Brain pericyte (primary cell): ENCODE measurements at places on chromosomes 7 and 10.

DNA sequence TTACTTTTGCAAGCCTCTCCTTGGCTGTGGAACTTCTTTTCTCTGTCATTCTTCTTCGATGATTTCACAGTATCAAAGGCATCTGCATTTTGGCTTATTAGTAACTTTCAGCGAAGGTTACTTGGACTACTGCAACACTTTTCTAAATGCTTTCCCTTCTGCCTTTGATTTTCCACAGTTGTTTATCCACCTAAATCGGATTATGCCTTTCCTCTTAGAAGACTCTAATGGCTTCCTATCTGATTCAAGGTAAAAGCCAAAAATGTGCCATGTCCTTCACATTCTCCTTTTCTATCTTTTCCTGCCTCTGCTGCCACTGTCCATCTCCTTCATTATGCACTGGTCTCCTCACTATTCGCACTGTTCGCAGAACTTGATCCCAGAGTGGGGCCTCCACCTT, 1606.3 kb upstream of the LRRTM3 start:
- no peak for DNase-seq

GRCh38 chr7:92691578-92691977, 101.4 kb upstream of the FAM133B start:
- no peak for DNase-seq

- peak; percentile 43 for DNase-seq
Measured at GRCh38 chr7:94223375-94224084, 171.2 kb upstream of the COL1A2 start.

DNA sequence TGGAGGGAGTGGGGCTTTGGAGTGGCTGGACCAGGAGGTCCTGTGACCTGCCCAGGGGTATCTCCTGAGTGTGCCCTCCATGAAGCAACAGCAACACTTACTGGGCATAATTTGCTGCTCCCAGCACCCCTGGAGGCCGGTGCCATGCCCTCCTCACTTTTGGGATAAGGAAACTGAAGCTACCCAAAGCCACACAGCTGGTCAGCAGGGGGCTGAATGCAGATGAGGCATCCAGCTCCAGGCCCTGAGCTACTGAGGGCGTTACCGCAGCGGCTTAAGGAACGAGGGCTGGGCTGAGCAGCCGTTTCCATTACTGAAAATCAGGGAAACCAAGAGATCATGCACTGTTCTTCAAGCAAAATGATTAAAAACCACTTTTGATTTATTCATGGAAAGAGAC, 408.9 kb downstream of the GLRX3 start:
- DNase-seq, result no peak

GRCh38 chr10:124627866-124628675, 116.1 kb downstream of the FAM53B start:
- DNase-seq, result no peak

DNA sequence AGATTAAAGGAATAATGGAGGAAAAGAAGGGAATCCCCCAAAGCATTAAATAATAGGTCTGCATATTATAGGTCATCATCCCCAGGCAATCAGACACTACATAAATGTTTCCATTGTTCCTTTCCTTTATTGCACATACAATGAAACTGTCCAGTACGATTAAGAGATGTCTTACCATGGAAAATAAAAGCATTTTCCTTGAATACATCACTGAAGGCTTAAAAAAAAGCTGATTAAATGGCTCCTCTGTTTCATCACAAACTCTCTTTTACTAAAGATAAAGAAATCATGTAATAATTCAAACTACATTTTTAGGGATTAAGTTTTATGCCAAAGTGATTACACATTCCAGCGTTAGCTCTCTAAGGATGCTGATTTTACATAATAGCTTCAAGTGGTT, 316.0 kb downstream of the AGMO start:
- DNase-seq, result no peak

DNA sequence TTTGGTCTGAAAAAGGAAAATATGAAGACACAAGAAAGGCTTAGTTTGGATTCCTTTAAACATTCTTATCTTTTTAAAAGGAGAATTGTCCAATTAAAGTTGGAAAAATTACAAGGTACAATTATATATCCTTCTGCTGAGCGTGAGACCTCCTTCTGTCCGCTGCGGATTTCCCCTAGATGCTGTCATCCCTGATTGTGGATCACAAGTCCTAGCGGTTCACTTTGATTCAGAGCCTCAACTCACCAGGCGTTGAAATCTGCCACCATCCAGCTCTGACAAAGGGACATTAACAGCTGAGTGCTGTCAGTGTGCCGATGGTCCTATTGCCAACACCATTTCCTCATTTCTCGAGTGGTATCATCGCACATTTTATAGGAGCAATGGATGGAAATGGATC, 73.1 kb upstream of the PTER start:
- DNase-seq, result no peak

DNA sequence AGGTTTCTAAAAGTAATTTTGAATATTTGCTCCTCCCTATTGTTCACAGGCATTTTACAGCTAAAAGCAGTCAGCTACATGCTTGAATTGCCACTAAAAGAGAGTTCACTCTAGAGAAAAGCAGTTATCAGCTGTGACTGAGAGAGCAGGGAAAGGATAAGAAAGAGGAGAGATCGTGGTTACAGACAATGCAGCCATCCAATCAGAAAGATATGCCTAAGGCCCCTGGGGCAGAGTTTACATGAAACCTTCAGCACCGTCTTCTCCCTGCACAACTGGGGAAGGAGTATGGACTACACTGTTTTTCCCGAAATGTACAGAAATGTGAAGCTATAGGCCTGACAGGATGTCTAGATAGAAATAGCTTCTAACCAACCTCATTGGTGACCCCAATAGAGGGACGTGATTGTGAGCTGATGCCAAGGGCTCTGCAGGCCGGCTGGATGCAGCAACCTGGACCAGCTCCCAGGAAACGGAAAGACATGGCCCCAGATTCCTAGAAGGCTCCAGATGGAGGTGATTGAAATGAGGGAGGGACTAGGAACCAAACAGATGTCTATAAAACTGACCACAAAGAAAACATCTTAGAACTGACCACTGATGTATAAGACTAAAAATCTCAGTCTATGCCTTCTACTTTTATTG, 3.2 kb upstream of the VSTM4 start:
- DNase-seq, result no peak

GRCh38 chr7:152733286-152733934, 26.1 kb upstream of the ACTR3B start:
- no peak for DNase-seq

DNA sequence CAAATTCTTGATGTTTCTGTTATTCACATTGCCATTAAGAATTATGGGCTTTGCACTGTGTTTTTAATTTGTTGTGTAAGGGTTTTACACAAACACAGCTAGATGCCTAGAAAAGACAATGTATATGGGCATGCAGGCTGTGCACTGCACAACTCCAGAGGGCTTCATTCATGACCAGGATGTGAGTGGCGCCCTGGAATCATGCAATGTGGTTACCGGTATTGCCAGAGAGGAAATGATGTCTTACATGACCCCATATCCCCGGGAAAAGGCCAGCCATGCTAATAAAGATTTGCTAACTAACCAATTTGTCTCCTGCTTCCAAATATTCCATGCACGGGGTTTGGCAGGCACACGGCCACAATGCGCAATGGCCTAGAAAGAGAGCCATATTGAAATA, 16.9 kb downstream of the KCNMA1 start:
- no peak for DNase-seq

DNA sequence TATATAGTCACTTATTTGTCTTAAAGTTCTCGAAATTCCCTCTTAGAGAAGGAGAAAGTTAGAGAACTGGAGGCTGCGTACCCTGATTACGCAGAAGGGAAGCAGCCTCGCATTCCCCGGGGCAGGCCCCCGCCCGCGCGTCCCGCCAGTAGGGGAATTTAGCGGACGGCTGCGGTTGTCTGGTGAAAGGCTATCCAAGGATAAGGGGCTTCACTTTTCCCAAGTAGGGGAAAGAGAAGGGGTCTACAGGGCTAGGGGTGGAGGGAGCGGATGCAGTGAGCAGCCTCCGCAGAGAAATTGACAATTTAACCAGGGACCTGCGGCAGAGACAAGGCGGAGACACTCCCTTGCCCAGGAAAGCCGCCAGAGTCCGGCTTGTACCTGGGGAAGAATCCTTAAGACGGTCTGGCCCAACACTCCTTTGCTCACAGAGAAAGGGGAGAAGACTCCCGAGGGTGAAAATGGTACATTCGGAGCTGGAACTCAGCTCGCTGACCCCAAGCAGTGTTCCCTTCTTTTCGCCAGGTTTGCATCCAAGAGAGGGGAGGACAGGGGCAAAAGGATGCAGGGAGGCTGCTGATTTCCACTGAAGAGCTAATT, 994 bp upstream of the MAGI2 start:
- DNase-seq, result no peak

DNA sequence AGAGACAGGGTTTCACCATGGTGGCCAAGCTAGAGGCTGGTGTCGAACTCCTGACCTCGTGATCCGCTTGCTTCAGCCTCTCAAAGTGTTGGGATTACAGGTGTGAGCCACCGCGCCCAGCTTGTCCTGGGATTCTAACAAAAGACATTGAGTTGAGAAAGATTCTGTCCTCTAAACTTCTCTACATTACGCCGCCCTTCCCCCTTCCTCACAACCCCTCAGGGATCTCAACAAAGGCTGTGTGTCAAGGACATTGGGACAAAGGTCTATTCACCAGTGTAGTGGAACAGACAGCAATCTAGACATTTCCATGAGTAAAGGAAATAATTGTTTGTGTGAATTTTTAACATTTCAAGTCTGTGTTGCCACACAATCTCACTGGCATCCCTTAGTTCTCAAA, 68.8 kb upstream of the KIF5B start:
- DNase-seq, result no peak

DNA sequence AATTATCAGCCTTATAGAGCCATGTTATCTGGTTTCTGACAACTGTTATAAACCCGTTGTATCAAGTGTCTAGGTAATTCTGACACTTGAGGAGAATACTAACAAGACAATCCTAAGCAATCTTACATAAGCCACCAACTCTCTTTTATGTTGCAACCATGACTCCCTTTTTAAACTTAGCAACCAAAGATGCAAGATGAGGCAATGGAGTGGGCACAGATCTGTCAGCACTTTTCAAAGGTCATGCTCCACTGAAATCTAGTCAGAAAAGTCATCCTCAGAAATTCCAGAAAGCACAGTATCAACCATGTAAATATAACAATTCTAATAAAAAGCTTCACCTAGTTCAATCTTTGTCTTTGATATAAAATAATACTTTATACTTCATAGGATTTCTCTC, 77.0 kb upstream of the SEMA3A start:
- no peak for DNase-seq

DNA sequence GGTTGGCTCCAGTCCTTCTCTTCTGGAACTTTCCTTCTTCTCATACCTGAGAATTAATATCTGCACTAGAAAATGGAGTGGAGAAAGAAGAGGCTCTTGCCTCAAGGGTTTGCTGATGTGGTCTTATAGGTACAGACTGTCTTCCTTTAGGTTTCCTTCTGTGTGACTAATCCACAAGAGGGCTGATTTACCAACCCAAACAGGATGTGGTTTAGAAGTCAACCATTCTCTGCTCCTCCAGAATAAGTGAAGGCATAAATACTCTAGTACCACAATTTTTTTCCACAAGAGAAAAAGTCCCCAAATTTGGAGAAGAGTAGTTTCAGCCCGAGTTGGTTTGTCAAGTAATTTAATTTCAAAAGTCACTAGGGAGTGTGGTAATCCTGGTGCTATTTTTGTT, 85.8 kb downstream of the NRP1 start:
- DNase-seq, result no peak

GRCh38 chr7:126079581-126079980, 1150.0 kb upstream of the POT1 start:
- no peak for DNase-seq

DNA sequence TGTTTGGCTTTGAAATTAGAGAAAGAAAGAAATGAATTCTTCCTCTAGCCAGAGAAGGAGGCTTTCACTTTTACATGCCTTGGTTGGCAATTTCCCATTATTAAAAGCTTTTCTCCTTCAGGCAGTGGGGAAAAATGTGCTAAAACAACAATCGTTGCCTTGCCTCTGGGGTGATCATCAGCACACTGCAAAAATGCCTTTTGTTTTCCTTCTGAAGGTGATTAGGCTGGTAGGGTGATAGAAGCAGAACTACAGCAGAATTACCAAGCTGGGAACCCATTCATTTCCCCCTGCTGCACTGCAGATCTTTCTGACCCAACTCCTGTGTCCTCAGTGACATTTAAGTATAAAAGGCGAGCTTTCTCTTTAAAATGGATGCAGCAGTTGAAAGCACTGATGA, 22.2 kb downstream of the ANK3 start:
- no peak for DNase-seq

DNA sequence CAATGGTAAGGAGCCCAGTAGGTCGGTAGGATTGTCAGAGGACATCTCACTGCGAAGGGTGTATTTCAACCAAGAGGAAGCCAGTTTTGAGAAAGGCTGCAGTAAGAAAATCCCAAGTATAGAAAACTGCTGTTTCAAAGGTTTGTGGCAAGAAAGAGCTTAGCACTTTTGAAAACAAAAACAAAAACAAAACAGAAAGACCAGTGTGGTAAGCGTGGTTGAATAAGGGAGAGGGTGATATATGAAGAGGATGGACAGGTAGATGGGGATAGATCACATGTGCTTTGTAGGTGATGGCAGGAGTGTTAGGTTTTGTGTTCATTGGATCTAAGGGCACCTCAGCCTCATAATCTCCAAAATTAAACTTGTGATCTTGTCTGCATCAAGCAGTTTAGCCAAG, 141.6 kb upstream of the WNT16 start:
- DNase-seq, result no peak

DNA sequence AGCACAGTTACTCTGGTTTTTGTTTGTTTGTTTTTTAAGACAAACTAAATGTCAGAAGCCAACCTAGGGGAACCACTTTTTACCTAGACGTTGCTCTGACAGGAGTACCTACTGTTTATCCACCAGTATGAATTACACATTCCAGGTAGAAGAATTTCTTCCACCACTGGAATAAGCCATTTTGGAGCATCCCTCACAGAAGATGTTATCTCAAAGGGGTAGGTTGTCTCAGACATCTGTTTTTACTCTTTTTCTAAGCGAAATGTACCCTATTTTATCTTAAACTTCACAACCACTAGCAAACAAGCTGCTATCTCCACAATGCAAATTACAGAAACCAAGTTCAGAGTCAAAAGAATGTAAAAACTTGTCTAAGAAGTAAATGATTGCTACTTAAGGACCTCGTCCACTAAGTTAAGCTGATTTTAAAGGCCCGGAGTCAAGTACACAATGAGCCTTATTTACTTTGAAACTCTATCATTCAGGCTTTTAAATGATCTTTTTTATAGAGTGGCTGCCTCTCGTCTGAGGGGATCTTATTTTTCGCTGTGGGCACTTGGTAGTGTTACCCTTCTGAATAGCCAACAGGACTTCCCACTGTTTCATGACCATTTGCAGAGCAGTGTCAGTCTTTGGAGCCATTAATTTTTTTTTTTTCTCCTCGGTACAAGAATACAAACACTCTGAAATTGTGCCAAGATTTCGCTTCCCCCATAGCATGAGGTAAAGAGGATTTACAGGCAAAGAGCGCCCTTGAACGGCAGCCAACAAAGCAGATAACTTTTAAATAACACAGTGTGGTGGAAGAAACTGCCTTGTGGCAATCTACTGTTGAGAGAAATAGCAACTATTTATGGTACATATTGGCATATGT, 15.7 kb upstream of the ARMC3 start:
- no peak for DNase-seq
